ENCODE measurements at places on chromosomes 16 and 17. TPM values are rescaled to one million over a fixed set of nuclear protein-coding genes. Genes with fewer than 3 reads are reported as not detected.

DNA sequence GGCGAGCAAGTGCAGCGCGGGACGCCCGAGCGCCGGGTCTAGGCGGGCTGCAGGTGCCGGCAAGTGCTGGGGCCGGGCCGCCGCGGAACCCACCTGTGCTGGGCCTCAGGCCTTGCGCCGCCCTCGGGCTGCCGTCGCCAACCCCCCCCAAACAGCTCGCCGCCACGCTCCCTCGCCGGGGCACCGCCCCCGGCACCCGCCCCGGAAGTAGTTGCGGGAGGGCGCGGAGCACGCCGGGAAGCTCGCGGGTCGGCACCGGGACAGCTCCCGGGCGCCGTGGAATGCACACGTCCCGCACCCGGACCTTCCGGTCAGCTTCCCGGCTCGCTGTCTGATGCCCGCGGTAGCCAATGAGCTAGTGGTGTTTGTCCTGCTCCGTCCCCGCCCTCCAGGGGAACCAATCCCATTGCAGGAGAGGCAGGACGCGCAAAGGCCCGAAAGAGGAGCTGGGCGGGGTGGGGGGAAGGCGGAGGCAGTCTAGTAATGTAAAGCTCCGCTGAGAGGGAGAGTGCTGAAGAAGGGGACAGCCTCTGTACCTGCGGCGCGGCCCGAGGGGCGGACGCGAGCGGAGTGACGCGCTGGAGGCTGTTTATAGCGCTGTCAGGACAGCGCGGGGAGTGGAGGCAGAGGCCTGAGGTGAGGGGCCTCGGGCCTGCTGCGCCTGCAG is at the start of the genes ANKS3 and DNAAF8:
Gene ANKS3 (minus strand): TSS at position 209 of the 667 bp plus-strand sequence. CDS start 4,122 bp downstream, outside the sequence.
Gene DNAAF8 (plus strand): TSS at position 475 of the 667 bp plus-strand sequence. CDS start 1,978 bp downstream, outside the sequence.
- peak; percentile 90 for DNase-seq

GRCh38 chr16:83520596-83520995 is 287.2 kb upstream of the HSBP1 start:
- DNase-seq, result no peak

The KRTAP16-1 gene
- polyA plus RNA-seq, result not detected

GRCh38 chr17:65470783-65471182 is 90.7 kb downstream of the AXIN2 start:
- DNase-seq, result no peak

The CFAP97D1 gene
- 0.19 TPM for polyA plus RNA-seq

GRCh38 chr16:84514295-84514873 is 9.9 kb upstream of the MEAK7 start:
- no peak for DNase-seq

The VASN gene
- 40.6 TPM for polyA plus RNA-seq

DNA sequence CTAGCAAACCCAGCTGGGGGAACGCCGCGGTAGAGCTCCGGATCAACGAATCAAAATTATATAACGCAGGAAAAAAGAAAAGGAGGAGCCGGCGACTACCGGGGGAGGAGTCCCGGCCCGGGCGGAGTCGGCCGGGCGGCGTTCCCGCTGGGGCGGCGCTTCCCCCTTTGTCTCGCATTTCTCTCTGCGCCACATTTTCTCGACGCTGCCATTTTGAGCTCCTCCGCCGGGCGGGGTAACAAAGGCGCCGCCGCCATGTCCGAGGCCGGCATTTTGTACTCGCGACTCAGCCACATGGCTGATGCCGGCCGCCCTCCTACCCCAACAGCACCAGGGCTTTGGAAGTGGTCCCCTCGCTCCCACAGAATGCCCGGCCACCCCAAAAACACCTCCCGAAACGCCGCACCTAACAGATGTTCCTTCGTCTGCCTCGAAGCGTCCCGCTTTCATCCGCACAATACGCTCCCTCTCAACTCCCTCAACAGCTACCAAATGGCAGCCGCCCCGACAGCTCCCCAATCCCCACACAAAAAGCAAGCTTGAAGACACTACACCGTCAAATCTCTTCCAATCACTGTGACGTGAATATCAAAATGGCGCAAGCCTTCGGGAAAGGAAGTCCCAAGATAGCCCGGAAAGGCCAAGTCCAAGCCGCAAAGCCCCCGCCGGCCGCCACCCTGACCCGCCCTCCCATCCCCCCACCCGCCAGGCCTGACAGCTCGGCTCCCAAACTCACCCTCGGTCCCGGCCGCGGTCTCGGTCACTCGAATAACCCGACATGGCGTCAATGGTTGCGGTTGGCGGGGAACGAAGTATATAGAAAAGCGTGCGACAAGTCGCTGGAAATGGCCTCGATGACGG is 519 bp downstream of the DDX5 start:
- DNase-seq, result peak; percentile 86

DNA sequence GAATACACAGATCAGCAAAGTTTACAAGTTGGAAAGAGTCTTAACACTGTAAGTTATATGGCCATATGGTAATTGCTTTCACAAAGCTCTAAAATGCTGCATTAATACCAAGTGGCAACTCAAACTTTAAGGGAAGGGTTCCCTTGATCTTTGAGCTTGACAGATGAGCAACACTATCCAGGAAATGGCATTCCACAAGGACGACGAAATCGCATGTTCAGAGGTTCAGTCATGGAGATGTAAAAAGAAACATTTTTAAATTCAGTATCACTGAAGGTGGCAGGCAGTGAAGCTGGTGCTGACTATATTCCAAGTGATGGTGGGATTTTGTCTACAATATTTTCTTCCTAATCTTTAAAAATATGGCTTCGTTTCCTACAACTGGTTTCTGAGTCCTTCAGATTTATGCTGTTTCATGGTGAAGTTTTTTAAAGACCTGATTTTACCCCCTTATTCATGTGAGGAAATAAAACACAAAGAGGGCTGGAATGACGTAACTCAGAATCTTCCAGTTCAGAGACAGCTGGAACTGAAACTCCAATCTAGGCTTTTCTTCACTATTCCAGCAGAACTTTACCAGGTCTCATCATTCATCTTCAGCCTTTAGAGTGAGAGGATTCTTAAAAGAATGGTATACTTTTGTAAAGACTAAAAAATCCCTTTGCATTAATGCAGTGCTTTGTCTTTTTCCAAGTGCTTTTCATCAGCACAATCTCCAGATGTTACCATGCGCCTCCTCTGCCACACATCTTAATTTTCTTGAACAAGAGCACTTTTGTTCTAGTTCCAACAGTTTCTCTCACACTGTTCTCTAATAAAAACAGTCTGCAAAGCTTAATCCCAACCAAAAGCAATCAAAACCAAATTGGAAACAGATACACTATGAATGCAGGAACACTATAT is 20.2 kb downstream of the CHCT1 start:
- no peak for DNase-seq
